ENCODE measurements at places on chromosomes 7 and 10. TPM values are rescaled to one million over a fixed set of nuclear protein-coding genes. Genes with fewer than 3 reads are reported as not detected.

GRCh38 chr7:69789563-69789962 lies 191.3 kb downstream of the AUTS2 start:
- no peak for DNase-seq

DNA sequence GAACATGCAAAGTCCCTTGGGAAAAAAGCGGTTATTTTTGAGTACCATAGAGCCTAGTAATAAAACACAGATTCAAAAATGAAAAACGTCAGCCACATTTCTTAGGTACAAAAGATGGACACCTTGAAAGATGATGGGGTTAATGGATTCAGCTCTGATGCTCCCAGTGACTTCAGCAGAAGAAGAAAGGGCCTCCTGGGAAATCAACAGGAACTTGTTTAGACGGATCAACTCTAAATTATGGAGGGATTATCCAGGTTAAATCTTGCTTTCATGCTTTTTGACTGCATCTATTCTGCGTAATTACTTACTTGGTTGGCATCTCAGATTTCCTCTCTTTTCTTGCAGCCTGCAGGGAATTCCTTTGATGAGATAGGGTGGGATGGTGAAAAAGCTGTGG lies 82.5 kb downstream of the TMEM178B start:
- no peak for DNase-seq

GRCh38 chr10:93223336-93223735 lies 149.6 kb downstream of the CYP26A1 start:
- no peak for DNase-seq

- DNase-seq, result no peak
These were observed 339.4 kb downstream of the PRPF18 start for GRCh38 chr10:13925971-13926780.

GRCh38 chr10:76759681-76760080 lies 877.9 kb downstream of the KCNMA1 start:
- DNase-seq, result no peak

The ENKUR gene
- not detected for total RNA-seq

The TMEM139 gene
- total RNA-seq, result 0.29 TPM

DNA sequence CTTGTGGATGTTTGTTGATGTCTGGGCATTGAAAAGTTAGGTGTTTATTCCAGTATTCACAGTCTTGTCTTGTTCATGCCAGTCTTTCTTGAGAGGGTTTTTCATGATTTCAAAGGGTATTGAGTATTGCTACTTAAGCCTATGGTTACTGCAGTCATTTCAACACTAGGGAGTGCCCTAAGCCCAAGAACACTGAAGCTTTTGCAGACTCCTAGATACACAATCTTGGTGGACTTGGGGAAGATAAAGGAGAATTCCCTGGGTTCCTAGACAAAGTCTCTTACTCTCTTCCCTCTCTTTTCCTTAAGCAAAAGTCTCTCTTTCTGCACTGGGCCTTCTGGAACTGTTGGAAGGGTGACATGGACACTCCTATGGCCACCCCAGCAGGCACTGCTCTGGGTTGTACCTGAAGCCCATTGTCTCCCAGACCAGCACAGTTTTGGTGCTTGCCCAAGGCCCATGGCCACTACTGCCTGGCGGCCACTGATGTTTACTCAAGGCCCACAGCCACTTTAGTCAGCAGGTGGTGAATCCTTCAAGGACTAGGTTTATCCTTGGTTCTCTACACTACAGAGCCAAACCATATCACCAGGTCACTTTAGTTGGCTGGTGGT lies 24.9 kb downstream of the SAMD9 start:
- no peak for DNase-seq
